Fibroblast of upper back skin (primary cell): ENCODE measurements at places on chromosomes 16 and 17.
A peak's percentile ranks its signal among the peaks of the same experiment; 100 is the strongest.

DNA sequence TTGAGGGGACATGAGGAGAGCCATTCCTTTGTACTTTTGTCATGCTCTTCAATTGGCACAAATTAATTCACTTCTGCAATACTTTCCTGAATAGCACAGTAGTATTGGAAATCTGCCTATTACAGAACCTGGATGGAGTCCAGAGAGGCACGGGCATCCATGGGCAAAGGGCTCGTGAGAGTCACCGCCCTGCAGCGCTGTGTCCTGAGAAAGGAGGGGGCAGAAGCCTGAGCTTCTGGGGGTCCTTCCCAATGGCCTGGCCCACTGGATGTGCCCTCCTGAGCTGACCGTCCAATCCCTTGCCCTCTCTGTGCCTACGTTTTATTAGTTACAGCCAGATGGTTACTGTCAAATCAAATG is 3.5 kb downstream of the G6PC1 start:
- no peak for DNase-seq

DNA sequence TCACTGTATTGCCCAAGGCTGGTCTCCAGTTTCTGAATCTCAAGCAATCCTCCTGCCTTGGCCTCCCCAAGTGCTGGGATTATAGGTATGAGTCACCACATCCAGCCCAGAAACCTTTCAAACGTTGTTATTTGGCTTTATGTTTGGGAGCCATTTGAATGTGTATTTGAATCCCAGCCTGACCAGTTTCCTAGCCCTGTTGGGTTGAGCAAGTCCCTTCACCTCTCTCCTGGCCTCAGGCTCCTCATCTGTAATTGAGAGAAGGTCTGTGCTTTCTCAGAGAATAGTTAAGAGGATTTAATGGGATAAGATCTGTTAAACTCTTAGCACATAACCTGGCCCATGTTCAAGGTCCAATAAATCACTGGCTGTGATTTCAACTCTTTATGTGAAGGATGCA is 385.8 kb upstream of the RBFOX1 start:
- DNase-seq = no peak

- DNase-seq = no peak
These were observed 157.2 kb downstream of the MYO1D start for GRCh38 chr17:32719689-32720088.

DNA sequence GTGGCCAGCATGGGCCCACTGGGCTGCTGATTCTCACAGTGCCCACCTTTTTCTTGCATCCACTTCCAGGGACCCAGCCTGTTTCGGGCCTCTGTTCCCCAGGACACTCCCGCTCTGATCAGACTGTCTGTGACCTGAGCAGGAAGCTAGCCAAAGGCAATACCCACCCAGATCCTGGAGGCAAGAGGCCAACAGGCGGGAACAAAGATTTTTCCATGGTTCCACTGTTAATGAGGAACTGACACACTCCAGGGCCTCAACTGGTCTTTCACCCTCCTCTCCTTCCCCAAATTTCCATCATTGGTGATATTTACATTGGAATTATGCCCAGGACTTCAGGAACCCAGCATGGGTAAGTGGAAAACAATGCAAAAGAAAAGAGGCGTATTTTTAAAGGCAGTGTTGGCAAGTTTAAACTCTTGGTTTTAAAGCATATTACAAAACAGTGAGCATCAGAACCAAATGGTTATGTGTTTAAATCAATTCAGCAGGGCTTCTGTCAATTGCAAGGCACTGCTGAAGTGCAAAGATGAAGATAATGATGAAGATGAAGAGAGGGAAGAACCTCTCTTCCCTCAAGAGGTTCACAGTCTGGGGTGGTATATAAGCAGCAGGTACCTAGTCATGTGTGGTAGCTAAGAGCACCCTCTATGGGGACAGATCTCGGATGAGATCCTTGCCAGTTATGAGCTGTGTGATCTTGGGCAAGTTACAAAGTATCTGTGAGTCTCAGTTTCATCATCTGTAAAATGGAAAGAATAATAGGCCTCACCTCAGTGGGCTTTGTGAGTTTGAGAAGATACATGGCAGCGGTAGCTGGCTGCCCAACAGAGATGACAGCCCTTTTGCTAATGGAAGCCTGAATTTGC is 14.4 kb upstream of the ATP2A3 start:
- DNase-seq = no peak

DNA sequence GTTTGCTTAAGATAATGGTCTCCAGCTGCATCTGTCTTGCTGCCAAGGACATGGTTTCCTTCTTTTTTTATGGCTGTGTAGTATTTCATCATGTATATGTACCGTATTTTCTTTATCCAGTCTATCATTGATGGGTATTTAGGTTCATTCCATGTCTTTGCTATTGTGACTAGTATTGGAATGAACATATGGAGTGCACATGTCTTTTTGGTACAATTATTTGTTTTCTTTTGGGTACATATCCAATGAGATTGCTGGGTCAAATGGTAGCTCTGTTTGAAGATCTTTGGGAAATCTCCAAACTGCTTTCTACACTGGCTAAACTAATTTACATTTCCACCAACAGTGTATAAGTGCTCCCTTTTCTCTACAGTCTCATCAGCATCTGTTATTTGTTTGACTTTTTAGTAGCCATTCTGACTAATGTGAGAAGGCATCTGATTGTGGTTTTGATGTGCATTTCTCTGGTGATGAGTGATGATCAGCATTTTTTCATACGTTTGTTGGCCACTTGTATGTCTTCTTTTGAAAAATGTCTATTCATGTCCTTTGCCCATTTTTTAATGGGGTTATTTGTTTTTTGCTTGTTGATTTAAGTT is 66.2 kb downstream of the TNFRSF13B start:
- peak; percentile 97 for DNase-seq

GRCh38 chr16:29876594-29877249 is 13.7 kb upstream of the CDIPT start:
- no peak for DNase-seq

- DNase-seq = no peak
These were observed 4.8 kb downstream of the RNF222 start for GRCh38 chr17:8392674-8393469.

- DNase-seq = peak; percentile 54
These were observed 19.1 kb downstream of the GSPT1 start for GRCh38 chr16:11896486-11897176.

GRCh38 chr16:66539623-66540469 is 10.1 kb downstream of the TK2 start:
- no peak for DNase-seq

- DNase-seq = no peak
These were observed 77.4 kb downstream of the TMEM132E start for GRCh38 chr17:34656801-34657200.

DNA sequence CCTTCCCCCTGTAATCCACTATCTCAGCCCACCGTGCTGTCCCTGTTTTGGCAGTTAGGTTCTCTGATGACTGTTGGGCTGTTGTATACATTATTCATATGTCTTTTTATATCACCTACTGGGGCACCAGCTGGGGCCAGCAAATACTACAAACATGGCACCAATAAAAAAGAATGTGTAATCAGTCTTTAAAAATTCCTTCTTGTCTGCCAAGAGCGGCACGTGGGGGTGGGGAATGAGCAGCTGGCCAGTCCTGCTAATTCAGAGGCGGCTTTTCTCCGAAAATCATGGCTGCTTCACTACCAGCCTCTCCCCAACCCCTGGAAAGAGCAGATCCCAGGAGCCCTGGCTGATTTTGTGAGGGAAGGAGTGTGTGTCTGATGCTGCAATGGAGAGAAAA is 77.7 kb upstream of the EEF2KMT start:
- no peak for DNase-seq

DNA sequence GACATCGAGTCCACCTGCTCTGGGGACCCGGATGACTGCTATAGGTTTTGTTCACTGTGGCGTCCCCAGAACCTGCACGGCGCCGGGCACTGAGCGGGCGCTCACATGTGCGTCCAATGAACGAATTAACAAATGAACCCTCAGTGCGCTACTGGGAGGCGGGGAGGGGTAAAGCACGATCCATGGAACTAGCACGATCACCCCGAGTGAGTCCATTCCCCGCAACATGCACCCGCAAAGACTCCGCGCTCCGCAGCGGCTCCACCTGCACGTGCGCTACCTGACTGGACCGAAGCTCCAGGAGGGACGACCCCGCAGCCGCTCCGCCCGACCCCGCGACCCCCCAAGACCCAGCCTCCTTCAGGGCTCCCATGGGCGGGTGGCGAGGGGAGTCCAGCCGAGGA is 491 bp downstream of the TRAP1 start:
- DNase-seq = no peak
